ENCODE measurements at places on chromosomes 11 and 22.
A peak's percentile ranks its signal among the peaks of the same experiment; 100 is the strongest.

- DNase-seq = no peak
Observed at GRCh38 chr11:110121204-110121603, 28.0 kb downstream of the ZC3H12C start.

DNA sequence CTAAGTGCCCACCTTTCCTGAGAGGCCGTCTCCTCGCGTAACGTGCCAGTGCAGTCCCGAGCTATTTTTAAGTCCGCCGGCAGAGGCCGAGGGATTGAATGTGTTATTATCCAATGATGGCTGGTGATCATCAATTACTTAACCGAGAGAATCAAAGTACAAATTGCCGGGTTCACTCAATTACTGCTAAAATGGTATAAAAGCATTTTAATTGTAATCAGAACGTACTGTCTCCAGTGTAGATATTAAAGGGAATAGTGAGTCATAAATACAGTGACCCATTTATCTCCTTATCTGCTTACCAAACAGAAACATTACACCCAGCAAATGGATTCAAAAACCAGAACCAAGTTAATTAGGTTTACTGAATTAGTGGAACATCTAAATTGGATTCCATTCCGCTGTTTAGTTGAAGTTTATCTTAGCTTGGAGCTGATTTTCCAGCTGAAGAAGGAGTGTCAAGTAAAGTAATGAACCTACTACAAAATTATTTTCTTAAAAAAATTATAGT, 334.9 kb downstream of the BRD1 start:
- peak; percentile 81 for DNase-seq

- no peak for DNase-seq
Observed at GRCh38 chr11:35272391-35272902, 133.5 kb downstream of the CD44 start.

GRCh38 chr11:82930229-82930628, 28.7 kb downstream of the DDIAS start:
- DNase-seq = no peak

- DNase-seq = no peak
Observed at GRCh38 chr22:34886391-34886790, 179.6 kb upstream of the ISX start.

DNA sequence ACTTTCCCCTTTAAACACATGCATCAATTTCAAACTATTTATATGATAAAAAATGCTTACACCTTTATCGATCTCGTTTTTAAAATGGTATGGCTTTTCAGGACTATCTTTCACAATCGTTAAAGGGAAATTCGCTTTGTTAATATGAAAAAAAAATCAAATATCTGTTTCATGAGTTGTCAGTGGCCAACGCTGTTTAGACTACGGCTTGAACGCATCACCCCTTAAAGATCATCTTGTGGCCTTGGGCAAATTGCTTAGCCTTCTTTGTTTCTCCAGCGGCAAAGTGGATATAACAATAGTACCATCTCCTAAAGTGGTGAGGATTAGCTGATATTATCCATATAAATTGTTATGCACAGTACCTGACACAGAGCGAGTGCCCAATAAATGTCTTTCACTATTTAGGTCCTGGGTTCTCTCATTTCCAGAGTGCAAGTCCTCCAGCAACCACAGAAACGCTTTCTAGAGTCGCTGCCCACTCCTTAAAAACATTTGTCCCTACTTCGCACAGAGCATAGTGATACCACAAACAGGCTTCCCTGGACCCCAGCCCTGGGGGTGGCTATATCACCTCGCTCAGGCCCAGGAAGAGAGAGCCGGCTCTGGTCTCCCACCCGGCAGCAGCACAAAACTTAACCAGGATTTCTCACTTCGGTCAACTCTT, 904 bp downstream of the SLC35F2 start:
- no peak for DNase-seq

DNA sequence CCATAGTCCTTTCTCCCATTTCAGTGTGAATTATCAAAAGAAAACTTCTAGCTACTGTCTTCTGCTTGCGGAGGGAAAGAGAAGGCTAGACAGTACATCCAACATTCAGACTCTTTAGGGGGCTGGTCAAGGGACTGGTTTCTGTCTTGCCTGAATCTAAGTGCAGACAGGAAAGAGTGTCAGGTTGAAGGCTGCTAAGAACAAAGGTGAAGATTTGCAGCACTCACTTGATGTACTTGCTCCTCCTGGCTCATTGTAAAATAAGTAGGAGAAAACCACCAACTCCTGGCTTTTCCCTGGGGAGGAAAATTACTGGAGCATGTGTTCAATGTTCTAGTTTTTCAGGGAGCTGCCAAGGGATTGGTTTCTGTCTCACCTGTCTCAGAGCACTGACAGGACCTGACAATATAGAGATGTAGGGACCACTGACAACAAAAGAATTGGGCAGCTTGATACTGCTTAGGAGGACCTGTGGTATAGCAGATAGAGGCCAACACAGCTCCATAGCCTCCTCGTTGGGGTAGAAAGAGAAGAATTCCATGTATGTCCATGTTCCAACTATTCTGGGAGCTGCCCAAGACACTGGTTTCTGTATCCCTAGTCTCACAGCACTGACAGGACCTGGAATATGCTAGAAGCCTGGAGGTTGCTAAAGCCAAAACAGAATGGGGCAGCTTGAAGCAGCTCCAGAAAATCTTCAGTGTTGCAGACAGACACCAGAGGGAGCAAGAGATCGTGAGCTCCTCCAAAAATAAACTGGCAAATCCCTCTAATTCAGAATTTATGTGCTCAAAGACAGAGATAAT, 39.7 kb upstream of the MMP12 start:
- DNase-seq = no peak

- DNase-seq = no peak
Observed at GRCh38 chr22:22397875-22398524, 110.5 kb downstream of the ZNF280B start.

DNA sequence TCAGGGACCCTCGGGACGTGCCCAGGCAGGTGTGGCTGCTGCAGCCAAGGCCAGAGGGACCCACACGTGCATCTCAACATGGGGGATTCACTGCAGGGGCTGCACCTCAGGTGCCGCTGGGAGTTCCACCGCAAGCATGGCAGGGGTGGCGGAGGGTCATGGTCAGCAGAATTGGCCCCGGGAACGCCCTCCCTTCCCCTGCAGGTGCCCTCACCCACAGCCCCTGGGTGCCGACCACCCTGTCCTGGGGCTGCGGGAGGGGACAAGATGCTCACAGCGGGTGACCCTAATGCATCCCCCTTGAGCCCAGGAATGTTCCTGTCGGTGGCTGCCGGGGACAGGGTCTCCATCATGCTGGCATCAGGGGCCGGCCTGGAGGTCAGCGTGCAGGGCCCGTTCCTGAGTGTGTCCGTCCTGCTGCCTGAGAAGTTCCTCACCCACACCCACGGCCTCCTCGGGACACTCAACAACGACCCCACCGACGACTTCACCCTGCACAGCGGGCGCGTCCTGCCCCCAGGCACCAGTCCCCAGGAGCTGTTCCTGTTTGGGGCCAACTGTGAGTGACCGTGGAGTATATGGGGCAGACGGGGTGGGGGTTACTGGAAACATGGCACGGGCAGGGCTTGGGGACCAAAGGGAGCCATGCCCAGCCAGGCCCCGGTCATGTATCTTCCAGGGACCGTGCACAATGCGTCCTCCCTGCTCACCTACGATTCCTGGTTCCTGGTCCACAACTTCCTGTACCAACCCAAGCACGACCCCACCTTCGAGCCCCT, 5.8 kb downstream of the SUSD2 start:
- no peak for DNase-seq

GRCh38 chr11:71396548-71397123, 51.6 kb downstream of the DHCR7 start:
- DNase-seq = no peak

GRCh38 chr11:119266063-119266462, 50.9 kb downstream of the MCAM start:
- DNase-seq = no peak

- DNase-seq = peak; percentile 72
Observed at GRCh38 chr11:59680287-59681154, 11.7 kb upstream of the PATL1 start.

GRCh38 chr11:73654482-73655021, 8.2 kb downstream of the PLEKHB1 start:
- DNase-seq = no peak

All from SK-N-DZ (cell line).